ENCODE measurements at places on chromosomes 5 and 9.

DNA sequence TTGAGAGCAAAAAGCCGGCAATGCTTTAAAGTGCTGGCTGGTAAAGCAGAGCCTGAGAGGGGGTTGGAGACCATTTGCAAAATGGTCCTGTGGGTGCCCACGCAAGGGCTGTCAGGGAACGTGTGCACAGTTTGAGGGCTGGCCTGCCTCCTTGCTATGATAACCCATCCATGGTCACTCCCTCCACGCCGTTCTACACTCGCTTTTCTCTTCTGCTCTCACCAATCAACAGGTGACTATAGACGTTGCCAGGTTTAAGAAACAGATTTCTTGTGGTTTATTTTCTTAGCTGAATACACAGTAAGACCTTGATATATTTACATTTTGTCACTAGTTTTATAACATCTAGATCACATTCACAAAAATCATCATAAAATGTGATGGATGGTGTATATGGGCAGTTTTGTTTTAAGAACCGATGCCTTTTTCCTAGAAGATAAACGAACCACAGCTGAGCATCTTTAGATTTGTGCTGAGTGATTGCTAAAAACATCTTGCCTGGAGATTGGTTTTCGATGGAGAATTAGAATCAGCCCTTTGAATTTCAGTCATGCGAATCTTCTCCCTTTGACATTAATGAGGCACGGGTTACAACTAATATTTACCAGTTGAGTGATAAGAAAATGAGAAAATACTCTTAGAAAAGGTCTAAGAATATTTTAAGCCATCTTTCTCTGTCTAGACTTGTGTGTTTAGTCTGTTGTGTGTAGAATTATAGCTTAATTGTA lies 13.9 kb downstream of the MAP1B start:
- no peak for DNase-seq

DNA sequence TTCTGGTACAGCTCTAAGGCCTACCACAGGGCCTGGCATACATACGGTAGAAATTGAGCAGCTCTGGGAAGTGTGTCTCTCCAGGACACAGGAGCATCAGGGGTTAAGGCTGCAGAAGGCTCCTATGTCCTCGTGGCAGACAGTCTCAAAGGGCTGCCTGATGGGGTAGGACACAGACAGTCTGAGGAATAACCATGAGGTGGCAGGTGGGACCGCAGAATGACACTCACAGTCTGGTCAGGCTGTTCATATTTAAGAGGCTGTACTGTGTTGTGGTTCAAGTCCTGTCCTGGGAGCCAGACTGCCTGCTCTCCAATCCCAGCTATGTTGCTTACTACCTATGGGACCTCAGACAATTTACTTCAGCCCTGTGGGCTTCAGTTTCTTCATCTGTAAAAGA lies 217.1 kb downstream of the TRIM32 start:
- no peak for DNase-seq

DNA sequence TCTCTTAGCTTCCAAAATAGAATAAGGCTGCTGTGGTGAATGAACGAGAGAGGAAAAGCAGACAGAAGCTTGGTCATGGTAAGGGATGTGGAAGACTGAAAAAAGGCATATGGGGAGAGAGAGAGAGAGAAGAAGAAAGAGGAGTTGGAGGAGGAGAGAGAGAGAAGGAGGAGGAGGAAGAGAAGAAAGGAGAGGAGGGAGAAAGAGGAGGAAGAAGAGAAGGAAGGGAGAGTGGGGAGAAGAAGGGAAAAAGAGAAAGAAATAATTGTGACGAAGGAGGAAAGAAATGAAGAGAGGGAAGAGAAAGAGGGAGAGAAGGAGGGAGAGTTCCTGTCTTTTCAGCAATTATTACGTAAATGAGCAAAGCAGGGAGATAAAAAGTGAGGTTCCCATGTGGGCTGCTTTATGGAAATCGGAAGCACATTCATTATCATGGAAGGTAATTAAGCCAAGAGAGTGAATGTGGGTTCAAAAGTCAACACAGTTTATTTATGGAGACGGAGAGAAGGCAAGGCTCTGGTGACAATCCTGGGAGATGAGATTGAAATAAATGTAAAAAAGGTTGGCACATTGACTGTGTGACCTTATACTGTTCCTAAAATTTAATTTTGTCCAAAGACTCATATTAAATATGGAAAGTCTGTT lies 611.2 kb downstream of the KIF4B start:
- no peak for DNase-seq

DNA sequence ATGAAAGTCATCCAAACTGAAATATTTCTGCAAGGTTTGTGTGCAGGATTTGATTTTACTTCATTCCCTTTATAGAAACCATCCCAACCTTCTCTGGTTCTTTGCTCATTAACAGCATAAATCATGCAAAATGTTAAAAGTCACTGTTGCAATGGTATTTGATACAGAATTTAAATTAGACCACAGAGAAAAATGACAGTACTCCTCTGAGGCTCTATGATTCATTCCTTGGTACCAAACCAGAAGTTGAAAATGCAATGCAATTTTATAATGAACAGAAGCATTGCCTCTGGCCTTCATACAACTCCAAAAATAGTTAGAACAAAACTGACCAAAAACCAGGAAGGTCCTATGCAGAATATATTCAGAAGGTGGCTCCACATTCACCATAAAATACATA lies 607.1 kb downstream of the TLE1 start:
- DNase-seq = no peak

DNA sequence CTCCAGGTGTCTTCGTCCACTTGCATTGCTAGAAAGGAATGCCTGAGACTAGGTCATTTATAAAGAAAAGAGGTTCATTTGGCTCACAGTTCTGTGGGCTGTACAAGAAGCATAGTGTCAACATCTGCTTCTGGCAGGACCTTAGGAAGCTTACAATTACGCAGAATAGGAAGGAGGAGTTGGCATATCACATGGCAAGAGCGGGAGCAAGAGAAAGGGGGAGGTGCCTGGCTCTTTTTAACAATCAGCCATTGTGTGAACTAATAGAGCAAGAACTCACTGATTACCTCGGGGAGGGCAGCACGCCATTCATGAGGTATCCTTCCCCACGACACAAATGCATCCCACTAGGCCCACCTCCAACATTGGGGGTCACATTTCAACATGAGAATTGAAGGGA lies 134.4 kb upstream of the EFNA5 start:
- DNase-seq = no peak

DNA sequence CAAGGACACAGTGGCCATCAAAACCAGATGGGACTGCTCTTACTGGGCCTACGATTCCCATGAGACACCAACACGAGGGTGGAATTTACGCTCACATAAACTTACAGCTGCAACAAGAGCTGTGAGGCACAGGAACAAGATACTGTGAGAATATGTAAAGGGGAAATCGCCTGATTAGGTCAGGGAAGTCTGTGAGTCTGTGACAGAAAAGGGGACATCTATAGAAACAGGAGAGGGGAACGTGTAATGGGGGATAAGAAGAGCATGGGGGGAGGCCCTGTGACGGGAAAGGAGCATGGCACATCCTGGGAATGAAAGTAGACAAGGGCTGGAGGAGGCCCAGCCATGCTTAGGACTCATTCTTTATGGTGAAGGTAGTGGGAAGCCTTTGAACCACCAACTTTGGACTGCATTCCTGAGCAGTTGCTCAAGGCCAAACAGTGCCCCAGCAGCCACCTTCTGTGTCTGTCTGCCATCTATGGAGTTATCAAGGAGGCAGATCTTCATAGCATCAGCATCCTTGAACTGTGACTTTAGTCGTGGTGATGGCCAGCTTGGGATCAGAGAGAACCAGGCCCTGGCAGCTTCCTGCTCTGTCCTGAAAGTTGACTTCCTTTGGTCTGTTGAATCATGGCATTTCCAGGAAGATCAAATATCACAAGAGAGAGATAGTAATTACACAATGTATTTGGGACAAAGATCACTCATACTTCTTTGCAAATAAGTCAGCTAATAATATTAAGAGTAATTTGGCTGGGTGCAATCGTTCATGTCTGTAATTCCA lies 87.9 kb upstream of the FAM169A start:
- no peak for DNase-seq

DNA sequence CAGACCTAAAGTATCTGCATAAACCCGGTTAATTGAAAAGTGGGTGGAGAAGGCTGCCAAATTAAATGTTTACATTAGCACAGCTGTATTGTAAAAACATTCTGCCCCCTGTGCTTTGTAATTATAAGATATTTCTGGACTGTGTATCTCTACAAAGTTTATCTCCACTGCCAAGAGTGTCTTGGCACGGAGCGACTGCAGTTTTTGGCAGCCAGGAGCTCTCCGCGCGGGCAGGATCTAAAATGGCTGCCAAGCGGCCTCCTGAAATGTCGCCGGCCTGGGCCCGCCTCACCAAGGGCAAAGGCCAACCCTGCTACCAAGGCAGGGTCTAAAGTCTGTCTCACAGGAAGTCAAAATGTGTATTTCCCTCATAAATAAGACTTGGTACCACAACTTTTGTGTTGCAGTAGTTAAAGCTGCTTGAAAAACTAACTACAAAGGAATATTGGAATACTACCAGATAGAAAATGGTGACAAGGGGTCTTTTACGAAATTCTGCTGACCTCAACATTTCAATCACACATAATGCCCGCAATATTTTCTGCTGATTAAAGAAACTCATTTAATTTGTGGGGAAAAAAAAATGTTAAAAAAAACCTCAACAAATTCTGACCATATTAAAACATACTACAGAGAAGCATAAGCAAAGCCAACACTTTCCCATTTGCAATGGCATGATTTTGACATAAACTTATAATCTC lies 110.4 kb downstream of the NFIB start:
- DNase-seq = no peak

GRCh38 chr5:107610798-107611197 lies 59.9 kb downstream of the EFNA5 start:
- DNase-seq = no peak

- DNase-seq = no peak
Measured at GRCh38 chr5:90777959-90778358, 219.4 kb downstream of the ADGRV1 start.

- DNase-seq = no peak
Measured at GRCh38 chr9:124869466-124869985, 7.6 kb downstream of the ARPC5L start.

- no peak for DNase-seq
Measured at GRCh38 chr9:512555-513272, 298.0 kb downstream of the DOCK8 start.

- no peak for DNase-seq
Measured at GRCh38 chr5:149855366-149855765, 89.2 kb downstream of the PDE6A start.

DNA sequence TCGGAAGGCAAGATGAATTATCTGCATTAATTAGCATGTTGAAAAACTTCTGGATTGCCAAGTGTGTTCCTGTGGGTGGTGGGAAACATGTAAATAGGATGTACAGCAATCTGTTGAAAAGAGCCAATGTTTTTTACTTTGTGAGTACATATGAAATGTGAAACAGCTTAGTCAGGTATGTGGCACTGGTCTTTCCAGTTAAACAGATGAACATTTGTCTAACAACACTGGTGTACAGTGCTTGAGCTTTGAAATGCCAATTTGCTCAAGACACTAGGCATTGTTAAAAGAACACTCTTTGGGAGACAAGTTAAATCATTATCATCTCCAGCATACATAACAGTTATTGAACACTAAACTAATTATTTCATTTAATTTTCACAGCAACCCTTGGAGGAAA lies 107.3 kb upstream of the SLC24A2 start:
- DNase-seq = no peak

GRCh38 chr5:80711938-80712337 lies 57.2 kb upstream of the DHFR start:
- DNase-seq = no peak

DNA sequence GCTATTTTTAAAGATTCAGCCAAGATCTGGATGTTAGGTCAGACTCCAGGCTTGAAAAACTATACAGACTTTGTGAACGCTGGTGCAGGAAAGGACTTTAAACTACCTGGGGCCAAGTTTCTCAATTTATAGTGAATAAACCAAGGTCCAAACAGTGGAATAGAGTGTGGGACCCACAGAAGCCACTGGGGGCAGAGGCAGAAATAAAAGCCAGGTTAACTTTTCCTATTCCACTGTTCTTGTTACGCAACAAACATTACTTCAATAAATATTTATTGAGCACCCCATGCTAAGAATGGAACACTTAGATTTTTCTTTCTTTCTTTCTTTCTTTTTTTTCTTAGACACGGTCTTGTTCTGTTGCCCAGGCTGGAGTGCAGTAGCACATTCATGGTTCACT lies 11.0 kb upstream of the HAVCR1 start:
- DNase-seq = no peak

GRCh38 chr5:40555886-40556285 lies 123.8 kb upstream of the PTGER4 start:
- no peak for DNase-seq

DNA sequence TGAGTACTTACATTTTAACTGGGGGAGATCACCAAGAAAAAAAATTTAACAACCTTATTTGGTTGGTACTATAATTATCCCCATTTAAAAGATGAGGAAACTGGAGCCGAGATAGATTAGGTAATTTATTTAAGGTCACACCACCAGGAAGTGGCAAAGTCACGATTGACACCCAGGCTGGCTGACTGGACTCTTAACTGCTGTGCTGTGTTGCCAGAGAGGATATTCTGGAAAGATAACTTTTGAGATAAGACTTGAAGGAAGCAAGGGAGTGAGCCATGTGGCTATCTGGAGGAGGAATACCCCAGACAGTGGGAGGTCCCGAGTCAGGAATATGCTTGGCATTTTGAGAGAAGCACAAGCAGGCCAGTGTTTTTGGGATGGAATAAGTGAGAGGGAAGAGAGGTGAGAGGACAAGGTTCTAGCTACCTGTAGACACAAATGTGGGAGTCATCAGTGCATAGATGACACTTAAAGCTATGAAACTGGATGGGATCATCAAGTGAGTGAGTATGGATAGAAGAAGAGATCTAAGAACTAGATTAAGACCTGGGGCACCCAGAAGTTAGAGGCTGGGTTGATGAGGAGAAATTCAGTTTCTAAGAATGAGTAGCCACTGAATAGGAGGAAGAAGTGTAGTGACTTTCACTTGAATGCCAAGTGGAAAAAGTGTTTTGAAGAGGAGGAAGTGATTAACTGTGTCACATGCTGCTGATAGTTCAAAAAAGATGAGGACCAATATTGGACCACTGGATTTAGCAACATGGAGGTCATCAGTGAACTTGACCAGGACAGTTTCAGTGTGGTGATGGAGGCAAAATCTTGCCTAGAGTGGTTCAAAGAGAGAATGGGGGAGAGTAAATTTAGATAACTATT lies 25.6 kb downstream of the PDE8B start:
- no peak for DNase-seq

- no peak for DNase-seq
Measured at GRCh38 chr9:42396318-42396717, 212.9 kb downstream of the SPATA31A6 start.

GRCh38 chr5:16577677-16578076 lies 39.1 kb downstream of the RETREG1 start:
- DNase-seq = no peak

DNA sequence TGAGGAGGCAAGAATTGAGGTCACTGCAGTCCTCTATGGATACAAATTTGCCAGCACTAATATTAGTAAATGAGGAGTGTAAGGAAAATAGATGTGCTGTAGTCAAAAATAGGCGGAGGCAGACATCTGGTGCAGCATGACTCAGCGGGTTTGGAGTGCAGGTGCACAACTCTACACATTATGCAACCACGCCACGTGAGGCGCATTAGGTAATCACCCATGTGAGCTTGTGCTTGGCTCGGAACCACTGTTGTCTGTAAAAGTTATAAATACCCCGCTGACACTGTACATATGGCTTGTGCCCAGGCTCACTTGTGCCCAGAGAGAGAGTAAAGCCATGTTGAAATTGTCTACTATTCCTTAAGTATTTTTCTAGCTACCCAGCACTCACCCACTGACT lies 623.5 kb upstream of the NUDT12 start:
- DNase-seq = no peak

- peak; percentile 11 for DNase-seq
Measured at GRCh38 chr5:1709171-1709803, 90.3 kb downstream of the MRPL36 start.

GRCh38 chr5:96262105-96262504 lies 170.9 kb downstream of the PCSK1 start:
- no peak for DNase-seq

Measured in right atrium auricular region (tissue), 2 donors.